ENCODE measurements at places on chromosomes 7 and 10. TPM values are rescaled to one million over a fixed set of nuclear protein-coding genes. Genes with fewer than 3 reads are reported as not detected.

PDCD4 gene
- 124 TPM for total RNA-seq

RHOBTB1 gene
- total RNA-seq: 13.7 TPM

METTL27 gene
- total RNA-seq: 6.2 TPM

IQUB gene
- total RNA-seq: 1.0 TPM

CYP2E1 gene
- 5.7 TPM for total RNA-seq

LRRC17 gene
- total RNA-seq: 4.2 TPM

BMPR1A gene
- total RNA-seq: 76.0 TPM

XRCC2 gene
- total RNA-seq: 0.58 TPM

TMEM229A gene
- total RNA-seq: 0.27 TPM

RBM48 gene
- 14.1 TPM for total RNA-seq

PANK1 gene
- 4.9 TPM for total RNA-seq

ANKRD2 gene
- total RNA-seq: not detected

FRA10AC1 gene
- 40.9 TPM for total RNA-seq

HTR5A gene
- not detected for total RNA-seq

NUTM2D gene
- 4.9 TPM for total RNA-seq

ZNF680 gene
- 29.6 TPM for total RNA-seq

Measured in sciatic nerve (tissue), 2 donors.